ENCODE measurements at places on chromosomes 2 and 18.

DNA sequence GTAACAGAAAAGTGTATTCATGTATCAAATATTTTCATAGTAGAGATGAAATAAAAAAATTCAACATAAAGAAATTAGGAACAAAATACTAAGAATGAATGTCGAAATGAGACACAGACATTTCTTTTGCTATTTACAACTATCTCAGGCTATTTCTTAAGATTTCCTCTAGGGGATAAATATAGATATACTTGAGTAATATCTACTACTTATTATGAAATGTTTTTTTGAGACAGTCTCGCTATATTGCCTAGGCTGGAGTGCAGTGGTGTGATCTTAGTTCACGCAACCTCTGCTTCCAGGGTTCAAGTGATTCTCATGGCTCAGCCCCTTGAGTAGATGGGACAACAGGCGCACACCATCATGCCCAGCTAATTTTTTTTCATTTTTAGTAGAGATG is 326.1 kb downstream of the RNF144A start:
- H3K27me3 ChIP-seq = no peaks in the 10 kb centered on the region
- H3K27ac ChIP-seq = no peak overlapping the region
- H3K4me3 ChIP-seq = no peak overlapping the region
- H3K4me1 ChIP-seq = no peaks in the 10 kb centered on the region
- no peaks in the 10 kb centered on the region for H3K36me3 ChIP-seq
- no peak for DNase-seq

DNA sequence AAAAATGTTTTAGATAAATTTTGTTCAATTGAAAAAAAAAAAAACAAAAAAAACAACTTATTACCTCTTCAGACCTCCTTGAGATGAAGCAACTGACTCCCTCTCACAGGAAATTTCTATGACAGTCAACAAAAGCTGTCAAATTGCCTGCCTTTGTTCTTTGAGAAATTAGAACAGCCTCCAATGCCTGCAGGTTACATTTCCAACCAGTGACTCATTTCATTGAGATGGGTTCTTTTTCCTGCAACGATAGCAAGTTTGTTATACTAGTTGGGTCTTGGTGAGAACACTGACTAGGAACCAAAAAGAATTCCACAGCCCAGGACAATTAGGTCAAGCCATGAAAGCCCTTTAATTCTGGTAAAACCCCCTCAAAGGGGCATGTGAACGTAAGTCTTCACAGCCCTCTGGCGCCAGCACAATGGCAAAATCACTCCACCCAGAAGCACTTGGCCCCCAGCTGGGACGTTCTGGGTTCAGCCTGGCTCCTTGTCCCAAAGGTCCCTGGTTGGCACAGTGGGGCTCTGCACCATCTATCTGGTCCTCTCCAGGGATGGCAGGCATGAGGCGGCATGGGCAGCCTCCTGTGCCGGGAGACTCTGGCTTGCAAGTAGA is 87.0 kb downstream of the SPP2 start:
- peaks cover 15% of the 10 kb centered on the region for H3K4me1 ChIP-seq
- no peaks in the 10 kb centered on the region for H3K36me3 ChIP-seq
- H3K27ac ChIP-seq = peak overlapping the region; percentile 76
- peak; percentile 92 for DNase-seq
- H3K27me3 ChIP-seq = no peaks in the 10 kb centered on the region

GRCh38 chr2:105409717-105410116 is 10.9 kb upstream of the FHL2 start:
- no peak overlapping the region for H3K4me3 ChIP-seq
- DNase-seq = no peak
- H3K4me1 ChIP-seq = no peaks in the 10 kb centered on the region
- no peak overlapping the region for H3K27ac ChIP-seq

DNA sequence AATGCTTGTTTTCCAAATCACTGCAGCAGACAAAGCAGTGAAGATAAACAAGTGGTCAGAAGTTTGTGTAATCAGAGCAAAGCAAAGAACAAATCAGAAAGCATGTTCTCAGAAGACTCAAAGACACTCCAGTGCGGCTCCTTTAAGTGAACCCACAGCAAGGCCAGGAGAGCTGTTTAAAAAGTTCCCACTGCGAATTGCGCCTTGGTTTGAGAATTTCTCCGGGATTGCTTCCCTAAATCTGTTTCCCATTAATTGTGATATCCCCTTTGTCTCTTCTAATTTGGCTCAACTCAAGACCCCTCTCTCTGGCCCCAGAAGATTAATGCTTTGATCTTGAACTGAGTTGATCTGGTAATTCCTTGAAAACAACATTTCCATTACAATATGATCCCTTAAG is 122.4 kb upstream of the BCL2L11 start:
- DNase-seq = no peak
- H3K36me3 ChIP-seq = no peaks in the 10 kb centered on the region
- peaks cover 2% of the 10 kb centered on the region for H3K4me1 ChIP-seq
- H3K27me3 ChIP-seq = no peaks in the 10 kb centered on the region

- H3K4me1 ChIP-seq = peaks cover 2% of the 10 kb centered on the region
- DNase-seq = no peak
- no peak overlapping the region for H3K4me3 ChIP-seq
These were observed 47.6 kb downstream of the POLE4 start for GRCh38 chr2:75006041-75006440.

GRCh38 chr2:74566754-74567085 is 12.2 kb downstream of the DOK1 start:
- no peaks in the 10 kb centered on the region for H3K27me3 ChIP-seq
- H3K4me1 ChIP-seq = no peaks in the 10 kb centered on the region
- no peak overlapping the region for H3K27ac ChIP-seq
- H3K36me3 ChIP-seq = no peaks in the 10 kb centered on the region
- no peak for DNase-seq
- no peak overlapping the region for H3K4me3 ChIP-seq

DNA sequence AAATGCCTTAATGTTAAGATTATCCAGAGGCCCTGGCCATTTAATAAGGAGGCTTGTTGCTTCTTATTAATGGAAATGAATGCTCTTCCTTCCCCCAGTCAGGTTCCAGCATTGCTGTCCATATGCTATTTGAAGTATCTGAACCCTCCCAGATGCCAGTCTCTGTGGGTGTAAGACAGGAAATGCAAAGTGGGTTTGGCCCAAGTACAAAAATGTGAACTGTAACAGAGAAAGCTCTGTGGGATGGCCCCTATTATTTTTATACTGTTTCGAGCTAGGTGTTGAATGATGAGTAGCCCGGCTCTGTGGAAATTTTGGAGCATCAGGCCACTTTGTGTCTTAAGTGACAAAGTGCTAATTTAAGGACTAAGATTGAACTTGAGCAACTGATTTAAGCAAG is 141.0 kb downstream of the UXS1 start:
- H3K36me3 ChIP-seq = no peaks in the 10 kb centered on the region
- no peak overlapping the region for H3K4me3 ChIP-seq
- no peaks in the 10 kb centered on the region for H3K4me1 ChIP-seq
- no peak overlapping the region for H3K27ac ChIP-seq
- H3K27me3 ChIP-seq = no peaks in the 10 kb centered on the region

DNA sequence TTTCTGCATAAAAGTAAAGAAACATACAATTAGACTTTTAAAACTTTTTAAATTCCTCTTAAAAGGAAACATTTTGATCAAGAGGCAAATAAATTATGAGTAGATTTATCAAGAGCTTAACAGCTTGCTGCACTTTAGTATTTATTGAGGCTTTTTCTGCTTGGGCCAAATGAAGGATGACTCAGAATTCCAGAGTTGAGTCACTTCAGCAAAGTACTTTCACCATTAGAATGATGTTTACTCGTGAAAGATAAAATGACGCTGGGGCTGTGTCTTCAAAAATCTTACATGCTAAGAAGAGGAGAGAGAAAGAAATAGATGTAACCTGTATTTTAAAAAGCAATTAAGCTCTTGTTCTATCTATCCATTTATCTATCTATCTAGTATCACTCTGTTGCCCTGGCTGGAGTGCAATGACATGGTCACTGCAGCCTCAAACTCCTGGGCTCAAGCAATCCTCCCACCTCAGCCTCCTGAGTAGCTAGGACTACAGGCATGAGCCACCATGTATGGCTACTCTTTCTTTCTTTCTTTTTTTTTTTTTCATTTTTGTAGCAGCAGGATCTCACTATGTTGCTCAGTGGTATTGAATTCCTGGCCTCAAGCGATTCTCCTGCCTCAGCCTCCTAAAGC is 75.3 kb upstream of the RIOK3 start:
- H3K27me3 ChIP-seq = no peaks in the 10 kb centered on the region
- DNase-seq = peak; percentile 71
- H3K4me3 ChIP-seq = no peak overlapping the region
- H3K36me3 ChIP-seq = no peaks in the 10 kb centered on the region
- no peak overlapping the region for H3K27ac ChIP-seq

- H3K27me3 ChIP-seq = no peaks in the 10 kb centered on the region
- H3K27ac ChIP-seq = no peak overlapping the region
- no peaks in the 10 kb centered on the region for H3K36me3 ChIP-seq
- peaks cover 5% of the 10 kb centered on the region for H3K4me1 ChIP-seq
- peak; percentile 91 for DNase-seq
- no peak overlapping the region for H3K4me3 ChIP-seq
These were observed 126.8 kb downstream of the SEPTIN10 start for GRCh38 chr2:109486711-109487535.

- no peaks in the 10 kb centered on the region for H3K27me3 ChIP-seq
- H3K4me1 ChIP-seq = no peaks in the 10 kb centered on the region
- DNase-seq = no peak
These were observed 55.4 kb downstream of the COL5A2 start for GRCh38 chr2:189124175-189124574.

DNA sequence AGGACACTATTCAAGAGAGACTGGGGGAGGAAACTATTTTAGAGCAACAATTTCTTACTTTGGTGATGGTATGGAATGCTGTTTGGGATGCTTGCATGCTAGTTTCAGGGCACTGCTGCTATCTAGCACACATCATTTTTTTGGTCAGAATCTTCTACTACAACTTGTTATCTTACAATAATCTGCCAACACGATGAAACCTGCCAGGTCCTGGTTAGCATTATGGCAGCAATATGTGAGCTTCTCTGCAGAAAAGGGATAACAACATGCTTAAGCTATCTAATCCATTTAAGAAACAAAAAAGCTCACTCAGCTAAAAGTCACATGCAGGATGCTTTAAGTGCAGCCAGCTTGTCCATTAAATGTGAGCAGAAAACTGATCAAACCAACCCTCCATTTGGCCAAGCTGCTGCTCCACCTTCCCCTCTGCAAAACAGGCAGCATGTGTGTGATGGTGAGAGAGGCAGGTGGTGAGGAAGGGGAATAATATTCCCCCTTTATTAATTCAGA is 30.1 kb downstream of the GAREM2 start:
- H3K4me1 ChIP-seq = no peaks in the 10 kb centered on the region
- no peak overlapping the region for H3K27ac ChIP-seq
- no peak for DNase-seq
- peaks cover 32% of the 10 kb centered on the region for H3K36me3 ChIP-seq
- no peak overlapping the region for H3K4me3 ChIP-seq

GRCh38 chr2:160200921-160201320 is 849 bp upstream of the ITGB6 start:
- no peak overlapping the region for H3K4me3 ChIP-seq
- H3K4me1 ChIP-seq = peaks cover 27% of the 10 kb centered on the region
- peaks cover 2% of the 10 kb centered on the region for H3K36me3 ChIP-seq

- H3K4me1 ChIP-seq = no peaks in the 10 kb centered on the region
- no peaks in the 10 kb centered on the region for H3K27me3 ChIP-seq
- H3K36me3 ChIP-seq = no peaks in the 10 kb centered on the region
- H3K4me3 ChIP-seq = no peak overlapping the region
These were observed 131.2 kb upstream of the TTC39C start for GRCh38 chr18:23883277-23883790.

GRCh38 chr2:70870790-70871189 is 35.2 kb upstream of the CD207 start:
- H3K36me3 ChIP-seq = no peaks in the 10 kb centered on the region
- peaks cover 2% of the 10 kb centered on the region for H3K4me1 ChIP-seq
- H3K27me3 ChIP-seq = no peaks in the 10 kb centered on the region
- DNase-seq = no peak

DNA sequence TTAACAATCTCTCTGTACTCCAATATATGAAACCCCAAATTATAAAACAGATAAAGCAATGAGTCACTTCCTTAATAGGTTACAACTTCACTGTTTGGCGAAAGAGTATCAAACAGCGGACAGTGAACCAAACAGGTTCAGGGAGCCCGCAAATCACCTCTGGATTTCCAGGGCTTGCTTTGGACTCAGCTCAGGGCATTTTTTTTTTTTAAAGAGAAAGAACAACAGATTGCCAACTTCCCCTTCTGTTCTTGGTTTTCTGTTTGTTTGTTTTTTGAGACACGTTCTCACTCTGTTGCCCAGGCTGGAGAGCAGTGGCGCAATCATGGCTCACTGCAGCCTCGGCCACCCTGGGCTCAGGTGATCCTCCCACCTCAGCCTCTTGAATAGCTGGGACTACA is 52.7 kb downstream of the ABCB11 start:
- H3K27ac ChIP-seq = no peak overlapping the region
- H3K27me3 ChIP-seq = no peaks in the 10 kb centered on the region
- H3K4me1 ChIP-seq = no peaks in the 10 kb centered on the region
- no peak for DNase-seq
- no peak overlapping the region for H3K4me3 ChIP-seq

DNA sequence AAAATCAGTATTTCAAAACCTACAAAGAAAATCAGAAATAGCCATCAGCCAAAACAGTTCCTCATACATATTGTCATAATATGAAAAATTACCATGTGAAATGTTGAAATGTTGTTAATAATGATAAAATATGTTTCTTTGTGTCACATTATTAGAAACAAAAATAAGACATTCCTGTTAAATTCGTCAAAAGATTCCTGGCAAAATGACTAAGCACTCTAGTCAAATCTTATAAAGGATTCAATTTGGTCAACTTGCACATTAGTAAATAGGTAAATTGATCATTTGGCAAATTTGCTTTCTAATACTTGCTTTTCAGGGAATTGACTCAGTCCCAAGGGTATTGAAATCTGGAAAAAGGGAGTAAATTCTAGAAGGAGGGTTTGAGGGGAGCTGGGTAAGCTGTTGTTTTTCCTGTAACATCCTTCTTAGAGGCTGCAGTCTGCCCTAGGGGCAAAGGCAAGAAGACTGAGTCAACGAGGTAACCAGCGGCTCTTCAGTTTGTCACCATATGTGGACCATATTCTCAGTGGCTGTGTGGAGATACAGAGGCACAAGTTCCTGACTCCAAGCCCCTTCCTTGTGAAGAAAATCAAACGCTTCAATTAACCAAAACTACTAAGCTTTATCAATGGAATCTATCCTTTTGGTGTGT is 482.3 kb downstream of the TNS1 start:
- H3K36me3 ChIP-seq = no peaks in the 10 kb centered on the region
- H3K27me3 ChIP-seq = no peaks in the 10 kb centered on the region
- H3K4me1 ChIP-seq = peaks cover 2% of the 10 kb centered on the region
- no peak overlapping the region for H3K27ac ChIP-seq
- no peak overlapping the region for H3K4me3 ChIP-seq
- DNase-seq = peak; percentile 14

GRCh38 chr2:196925768-196926561 is 542 bp downstream of the PGAP1 start:
- H3K27me3 ChIP-seq = no peaks in the 10 kb centered on the region
- H3K36me3 ChIP-seq = no peaks in the 10 kb centered on the region
- H3K4me1 ChIP-seq = no peaks in the 10 kb centered on the region
- no peak for DNase-seq

GRCh38 chr2:43059183-43059897 is 167.1 kb downstream of the ZFP36L2 start:
- no peaks in the 10 kb centered on the region for H3K36me3 ChIP-seq
- peaks cover 9% of the 10 kb centered on the region for H3K4me1 ChIP-seq
- H3K27me3 ChIP-seq = no peaks in the 10 kb centered on the region
- H3K27ac ChIP-seq = no peak overlapping the region
- DNase-seq = no peak
- no peak overlapping the region for H3K4me3 ChIP-seq
